ENCODE measurements at places on chromosomes 12 and 14.

- no peak for DNase-seq
Observed at GRCh38 chr14:91399868-91400640, 17.6 kb downstream of the CCDC88C start.

DNA sequence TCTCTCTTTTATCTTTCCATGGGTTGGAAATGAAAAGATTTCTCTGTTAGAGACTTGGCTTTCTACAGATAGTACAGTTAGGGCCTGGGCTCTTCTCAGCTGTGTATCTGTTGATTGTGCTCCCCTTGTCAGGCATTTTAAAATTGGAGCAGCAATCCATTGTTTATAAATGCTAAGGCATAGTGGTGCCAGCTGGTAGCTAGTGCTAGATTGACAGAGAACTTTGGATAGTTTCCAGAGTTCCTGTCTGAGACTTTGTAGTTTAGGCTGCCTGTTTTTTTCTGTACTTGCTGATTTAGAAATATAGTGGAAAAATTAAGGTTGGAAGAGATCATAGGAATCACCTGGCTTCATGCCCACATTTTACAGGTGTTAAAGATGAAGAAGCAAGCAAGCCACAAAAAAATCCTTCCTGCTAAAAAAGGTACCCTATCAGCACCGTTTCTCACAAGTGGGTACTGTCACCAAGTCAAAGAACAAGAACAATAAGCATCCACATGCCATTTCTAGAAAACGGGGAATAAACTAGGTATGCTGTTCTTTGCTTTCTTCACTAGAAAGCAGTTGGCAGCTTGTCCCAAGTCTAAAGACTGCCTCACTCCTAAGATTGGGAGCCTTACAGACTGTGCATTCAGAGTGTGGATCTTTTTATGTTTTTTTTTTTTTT lies 6.2 kb downstream of the TTLL5 start:
- no peak for DNase-seq

- peak; percentile 94 for DNase-seq
Observed at GRCh38 chr14:75277008-75277814, 1.4 kb upstream of the FOS start.

DNA sequence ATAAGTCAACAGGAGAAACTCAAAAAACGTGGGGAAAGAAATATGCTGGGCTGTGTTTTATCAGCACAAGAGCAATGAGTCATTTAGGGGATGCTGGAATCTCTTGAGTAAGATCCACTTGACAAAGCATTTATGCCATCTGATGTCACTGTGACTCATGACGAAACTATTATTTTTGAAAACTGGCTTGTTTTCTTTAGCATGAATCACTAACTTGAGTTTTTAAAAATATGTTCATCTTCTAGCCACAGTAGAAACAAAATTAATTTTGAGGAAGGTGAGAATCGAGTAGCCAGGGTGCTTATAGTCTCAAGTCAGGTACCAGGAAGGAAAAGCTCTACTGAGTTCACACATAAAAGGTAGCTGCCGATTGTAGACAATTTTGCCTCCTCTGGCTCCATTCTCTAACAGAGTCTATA lies 456.2 kb upstream of the MGAT4C start:
- peak; percentile 99 for DNase-seq

GRCh38 chr14:45181329-45181728 lies 45.6 kb downstream of the FANCM start:
- peak; percentile 30 for DNase-seq

DNA sequence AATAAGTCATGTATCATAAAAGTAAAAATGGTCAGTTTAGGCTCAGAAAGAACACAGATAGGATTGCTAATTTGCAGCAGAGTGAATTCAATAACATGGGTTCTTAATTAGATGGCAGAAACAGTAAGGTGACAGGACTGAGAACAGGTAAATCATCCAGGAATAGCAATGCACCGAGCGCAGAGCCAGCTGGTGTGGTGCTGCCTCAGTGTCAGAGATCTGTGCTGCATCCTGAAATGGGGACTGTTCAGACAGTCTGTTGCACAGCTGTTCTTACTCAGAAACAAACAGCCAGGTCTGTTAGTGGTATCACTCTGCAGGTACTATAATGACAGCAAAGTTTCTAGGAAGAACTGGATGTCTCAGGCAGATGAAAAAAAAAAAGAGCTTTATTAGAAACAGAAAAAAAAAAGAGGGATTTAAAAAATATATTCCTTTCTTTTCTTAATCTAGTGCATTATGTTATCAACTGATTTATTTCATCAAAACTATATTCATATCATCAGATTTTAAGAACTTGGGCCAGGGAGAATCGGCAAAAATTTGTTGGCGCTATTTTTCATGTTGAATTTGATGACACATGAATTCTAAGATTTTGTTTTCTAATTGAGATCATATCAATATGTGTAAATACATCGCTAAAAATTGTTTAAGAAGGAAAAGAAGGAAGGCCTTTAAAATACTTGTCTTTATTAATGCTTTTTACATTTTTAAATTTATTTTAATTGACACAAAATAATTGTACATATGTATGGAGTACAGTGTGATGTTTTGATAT lies 501.8 kb downstream of the PRKD1 start:
- DNase-seq = no peak

- peak; percentile 55 for DNase-seq
Observed at GRCh38 chr14:59197695-59198262, 9.3 kb downstream of the DAAM1 start.
